NCI-H510A (cell line): ENCODE measurements at places on chromosomes 12 and 14.

DNA sequence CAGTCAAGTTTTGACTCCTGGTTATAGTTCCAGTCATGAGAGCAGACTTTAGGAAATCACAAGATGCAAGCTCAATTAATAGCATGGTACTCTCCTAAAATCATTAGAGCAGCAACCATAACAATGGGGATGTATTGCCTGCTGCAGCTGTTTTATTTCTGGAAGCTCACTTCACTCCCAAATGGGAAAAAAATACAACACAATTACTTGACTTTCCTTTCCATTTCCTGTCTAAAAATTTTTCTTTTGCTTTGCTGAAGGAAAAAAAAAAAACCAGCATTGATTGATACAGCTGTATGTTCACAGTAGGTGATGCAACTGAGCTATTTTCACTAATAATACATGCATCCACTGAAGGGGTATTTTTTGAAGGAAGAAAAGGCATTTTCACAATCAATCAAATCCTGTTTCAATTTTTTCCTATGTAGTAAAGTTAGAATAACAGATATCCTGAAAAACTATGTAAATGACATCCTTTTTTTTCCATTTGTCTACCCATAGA is 143.9 kb upstream of the NOVA1 start:
- DNase-seq: no peak

GRCh38 chr12:22458298-22458937 is 85.9 kb downstream of the C2CD5 start:
- DNase-seq: no peak

- DNase-seq: no peak
Measured at GRCh38 chr14:103562179-103562428, 353 bp downstream of the BAG5 start.

DNA sequence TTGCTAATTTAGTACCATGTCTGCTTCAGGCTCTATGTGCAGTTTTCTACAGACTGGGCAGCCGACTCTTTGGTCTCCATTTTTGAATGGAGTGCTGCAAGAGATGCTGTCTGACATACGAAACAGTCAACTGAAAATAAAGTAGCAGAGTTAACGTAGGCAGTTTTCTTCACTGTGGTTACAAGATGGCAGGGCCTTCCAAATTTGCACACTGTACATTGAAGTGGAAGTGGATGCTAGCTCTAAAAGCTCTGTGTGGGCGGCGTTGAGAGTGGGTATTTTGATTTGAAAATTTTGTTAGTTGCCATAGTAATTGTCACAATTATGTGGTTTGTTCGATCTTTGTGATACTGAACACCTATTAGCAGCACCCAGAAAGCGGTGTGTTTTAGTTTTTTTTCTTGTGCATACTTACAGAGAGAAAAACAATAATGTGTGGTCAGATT is 154.9 kb upstream of the ATP2B1 start:
- no peak for DNase-seq

DNA sequence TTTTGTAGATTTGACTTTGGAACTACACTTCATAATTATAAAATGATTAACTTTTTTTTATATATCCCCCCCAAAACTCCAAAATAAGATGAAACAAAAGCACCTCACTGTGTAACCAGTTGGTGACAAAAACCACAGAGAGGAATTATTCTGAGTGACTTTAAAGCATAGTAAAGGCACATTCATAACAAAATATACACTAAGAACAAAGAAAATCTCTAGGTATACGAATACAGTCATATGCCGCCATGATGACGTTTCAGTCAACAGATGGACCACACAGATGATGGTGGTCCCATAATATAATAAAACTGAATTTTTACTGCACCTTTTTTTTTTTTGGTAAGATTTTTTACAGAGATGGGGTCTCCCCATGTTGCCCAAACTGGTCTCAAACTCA is 70.7 kb downstream of the MED13L start:
- DNase-seq: no peak

GRCh38 chr14:100871234-100872186 is 32.0 kb downstream of the RTL1 start:
- DNase-seq: no peak

DNA sequence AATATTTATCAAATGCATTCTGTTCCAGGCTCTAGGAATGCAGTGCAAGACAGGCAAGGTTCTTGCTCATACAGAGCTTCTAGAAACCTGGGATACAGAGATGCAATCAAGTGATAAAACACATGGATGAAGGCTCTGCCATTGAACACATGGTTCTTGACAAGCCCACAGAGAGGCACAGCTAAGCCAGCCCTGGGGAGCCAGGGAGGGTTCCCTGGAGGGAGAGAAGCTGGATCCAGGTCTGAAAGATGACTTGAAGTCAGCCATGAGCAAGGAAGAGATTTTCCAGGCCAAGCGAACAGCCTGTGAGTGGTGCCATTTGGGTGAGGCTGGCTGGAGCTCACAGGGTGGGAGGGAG is 66.2 kb downstream of the IRF2BPL start:
- DNase-seq: no peak

- no peak for DNase-seq
Measured at GRCh38 chr12:124624823-124625222, 57.4 kb upstream of the NCOR2 start.

- no peak for DNase-seq
Measured at GRCh38 chr12:132410296-132410625, 79.7 kb upstream of the FBRSL1 start.

GRCh38 chr12:68856510-68856909 is 48.5 kb downstream of the MDM2 start:
- no peak for DNase-seq

DNA sequence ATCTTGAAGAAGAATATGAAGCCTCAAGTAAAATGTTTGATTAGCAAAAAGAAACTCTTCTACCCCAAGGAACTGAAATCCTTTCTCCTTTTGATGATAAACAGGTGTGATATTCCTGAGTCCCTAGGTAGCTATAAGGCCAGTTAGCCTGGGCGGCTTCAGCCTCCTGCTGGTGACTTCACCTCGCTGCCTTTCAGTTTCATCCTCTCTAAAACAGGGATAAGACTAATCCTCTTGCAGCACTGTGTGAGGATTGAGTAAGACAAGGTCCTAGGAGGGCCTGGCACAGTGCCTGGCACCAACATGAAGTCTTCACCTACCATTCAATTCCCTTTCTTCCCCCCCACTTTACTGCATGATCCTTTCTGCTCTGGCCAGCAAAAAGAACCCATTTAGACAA is 42.1 kb downstream of the CIT start:
- DNase-seq: no peak

DNA sequence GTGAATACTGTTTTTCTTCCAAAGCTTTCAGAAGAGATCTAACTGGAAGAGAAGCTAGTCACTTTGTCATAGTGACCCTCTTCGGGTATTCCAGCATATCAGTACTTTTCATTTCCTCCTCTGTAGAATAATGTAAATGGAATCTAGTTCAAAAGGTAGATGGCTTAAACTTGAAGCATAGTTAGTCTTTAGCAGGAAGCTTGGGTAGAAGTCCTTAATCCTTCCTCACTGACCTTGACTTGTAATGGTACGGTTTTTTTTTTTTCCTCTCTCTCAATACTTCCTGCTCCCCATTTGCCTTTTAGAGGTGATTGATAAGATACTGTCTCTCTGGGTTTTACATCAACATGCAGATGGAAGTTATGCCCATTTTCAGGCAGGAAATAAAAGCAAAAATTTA is 1.7 kb downstream of the FBXO34 start:
- DNase-seq: no peak

DNA sequence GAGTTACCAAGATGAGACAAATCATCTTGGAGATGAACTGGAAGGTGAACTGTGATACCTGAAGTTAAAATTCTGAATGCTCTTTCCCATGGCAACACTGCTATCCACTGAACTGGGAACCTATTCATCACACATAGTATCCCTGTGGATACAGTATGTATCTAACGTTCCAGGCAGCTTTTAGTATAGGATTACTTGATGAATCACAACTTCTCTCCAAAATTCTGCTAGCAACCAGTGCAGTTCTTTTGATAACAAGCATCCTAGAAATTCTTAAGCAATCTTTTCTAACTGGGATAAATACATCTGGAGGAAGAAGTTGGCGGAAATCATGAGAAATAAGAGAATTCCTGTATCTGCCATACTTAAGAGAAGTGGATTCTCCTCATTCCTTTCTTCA is 66.4 kb downstream of the PAWR start:
- DNase-seq: no peak

- no peak for DNase-seq
Measured at GRCh38 chr14:23641915-23642588, 5.9 kb downstream of the DHRS2 start.

DNA sequence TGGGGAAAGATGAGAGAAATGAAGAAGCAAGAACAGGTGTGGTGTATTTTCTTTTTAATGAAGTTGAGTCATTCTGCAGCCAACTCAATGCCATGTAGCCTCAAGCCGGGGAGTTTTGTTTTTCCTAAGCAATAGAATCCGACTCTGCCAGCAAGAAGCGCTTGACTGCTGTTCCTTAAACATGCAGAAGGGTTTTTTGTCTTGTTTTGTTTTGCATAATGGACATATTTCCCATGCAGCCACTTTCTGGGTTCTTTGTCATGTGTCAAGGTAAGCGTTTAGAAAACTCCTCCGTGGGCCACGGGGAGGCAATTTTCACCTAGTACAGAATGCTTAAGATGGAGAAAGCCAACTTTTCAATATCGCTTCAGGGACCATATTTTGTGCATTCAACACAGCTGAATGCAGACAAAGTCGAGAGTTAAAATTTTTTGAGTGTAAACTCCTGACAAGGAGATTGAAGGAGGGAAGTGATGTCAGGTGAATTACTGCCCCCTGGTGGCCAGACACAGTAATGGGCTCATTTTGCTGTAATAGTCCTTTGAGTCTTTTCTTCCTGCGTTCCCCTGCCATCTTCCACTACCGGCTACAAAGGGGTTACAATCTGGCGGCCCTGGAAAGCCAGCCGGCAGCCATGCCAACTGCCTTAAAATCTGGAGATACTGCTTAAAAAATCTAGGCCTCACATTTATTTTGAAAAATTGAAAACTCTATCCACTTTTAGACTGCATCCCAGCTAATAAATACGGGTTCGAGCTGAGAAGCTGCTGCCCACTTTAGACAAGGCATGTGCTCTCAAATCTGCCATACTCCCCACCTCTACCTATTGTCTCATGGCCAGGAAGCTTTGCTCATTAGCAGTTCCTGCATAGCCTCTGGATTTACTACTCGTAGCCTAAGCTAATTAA is 3.2 kb upstream of the FICD start:
- DNase-seq: no peak

DNA sequence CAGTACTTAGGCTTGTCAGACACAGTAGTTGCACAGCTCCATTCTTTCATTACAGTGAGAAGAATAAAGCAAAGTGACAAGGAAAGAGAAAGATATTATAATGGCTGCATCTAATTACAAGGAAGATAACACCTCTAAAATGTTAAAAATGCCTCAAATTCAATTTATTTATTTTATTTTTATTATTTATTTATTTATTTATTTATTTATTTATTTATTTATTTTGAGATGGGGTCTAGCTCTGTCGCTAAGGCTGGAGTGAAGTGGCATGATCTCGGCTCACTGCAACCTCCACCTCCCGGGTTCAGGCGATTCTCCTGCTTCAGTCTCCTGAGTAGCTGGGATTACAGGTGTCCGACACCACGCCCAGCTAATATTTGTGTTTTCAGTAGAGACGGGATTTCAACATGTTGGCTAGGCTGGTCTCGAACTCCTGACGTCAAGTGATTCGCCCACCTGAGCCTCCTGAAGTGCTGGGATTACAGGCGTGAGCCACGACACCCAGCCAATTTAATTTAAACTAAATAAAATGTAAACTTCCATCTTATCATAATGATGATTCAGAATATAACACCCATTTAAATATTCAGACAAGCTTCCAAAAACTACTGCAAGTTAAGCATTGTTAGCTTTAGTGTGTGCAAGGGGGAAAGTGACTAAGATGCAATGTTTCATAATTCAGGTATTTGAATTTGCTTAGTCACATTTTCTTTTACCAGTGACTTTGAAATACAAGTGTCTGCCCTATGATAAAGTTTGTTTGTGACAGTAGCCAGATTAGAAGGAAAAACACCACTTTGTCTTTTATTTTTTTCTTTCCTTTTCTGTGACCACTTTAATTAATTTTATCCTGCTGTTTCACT is 2.4 kb upstream of the CFAP54 start:
- no peak for DNase-seq

DNA sequence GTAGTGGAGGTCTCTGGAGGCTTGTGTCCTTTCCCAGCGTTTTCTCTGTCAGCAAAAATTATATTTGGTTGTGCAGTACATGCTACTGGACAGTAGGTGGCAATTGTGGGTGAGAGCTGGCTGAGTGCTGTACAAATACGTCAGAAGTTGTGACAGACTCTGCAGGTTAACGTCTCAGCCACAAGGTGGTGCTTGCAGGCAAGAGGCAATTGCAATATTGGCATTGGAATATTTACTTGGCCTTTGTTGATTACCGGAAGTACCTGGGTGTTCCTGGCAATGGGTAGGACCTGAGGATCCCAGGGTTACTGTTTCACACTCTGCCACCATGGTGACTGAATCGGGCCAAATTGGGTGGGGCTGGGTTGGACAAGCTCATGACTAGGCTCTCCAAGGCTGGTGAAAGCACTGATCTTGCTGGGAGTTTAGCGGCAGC is 333.9 kb upstream of the LMO3 start:
- no peak for DNase-seq

DNA sequence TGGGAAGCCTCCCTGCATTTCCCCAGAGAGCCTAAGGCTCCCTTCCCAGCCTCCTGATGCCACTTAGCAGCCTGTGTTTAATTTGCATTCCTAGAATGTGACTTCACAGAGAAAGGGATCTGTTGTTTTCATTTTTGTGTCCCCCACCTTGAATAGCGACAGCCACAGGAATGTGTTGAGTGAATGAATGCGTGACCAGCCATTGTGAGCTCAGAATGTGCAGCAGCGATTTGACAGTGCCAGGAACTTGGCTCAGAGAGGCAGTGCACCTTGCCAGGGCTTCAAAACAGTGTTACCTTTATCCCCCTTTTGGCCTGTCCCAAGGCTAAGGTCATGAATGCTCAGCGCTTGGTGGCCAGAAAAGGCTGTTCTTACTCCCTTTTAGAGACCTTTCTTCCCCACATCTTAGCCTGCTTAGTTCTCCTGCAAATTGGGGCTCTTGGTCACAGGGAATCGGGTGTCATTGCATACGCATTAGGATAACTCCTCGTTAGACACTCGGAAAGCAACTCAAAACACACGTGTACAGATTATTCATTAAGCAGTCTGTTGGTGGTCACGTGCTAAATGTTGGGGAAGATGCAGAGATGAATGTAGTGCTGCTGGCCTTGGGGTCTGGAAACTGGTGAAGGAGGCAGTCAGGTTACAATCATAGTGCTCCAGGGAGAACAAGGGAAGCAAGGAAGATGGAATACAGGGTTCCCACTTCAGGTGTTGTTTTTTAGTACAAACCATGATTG is 9.8 kb downstream of the NTF3 start:
- DNase-seq: no peak

GRCh38 chr12:85610194-85610593 is 226.0 kb downstream of the RASSF9 start:
- DNase-seq: no peak

- DNase-seq: no peak
Measured at GRCh38 chr12:106068296-106068695, 70.5 kb downstream of the NUAK1 start.

GRCh38 chr12:6471989-6472360 is 1.5 kb upstream of the VAMP1 start:
- DNase-seq: no peak

- no peak for DNase-seq
Measured at GRCh38 chr12:132454933-132455418, 35.0 kb upstream of the FBRSL1 start.

GRCh38 chr12:43728698-43729097 is 29.9 kb downstream of the PUS7L start:
- no peak for DNase-seq

- no peak for DNase-seq
Measured at GRCh38 chr12:14833952-14834351, 9.4 kb downstream of the ART4 start.

GRCh38 chr12:62484233-62484632 is 17.6 kb downstream of the MON2 start:
- DNase-seq: no peak
